ENCODE measurements at places on chromosomes 16 and 17.
A peak's percentile ranks its signal among the peaks of the same experiment; 100 is the strongest.

DNA sequence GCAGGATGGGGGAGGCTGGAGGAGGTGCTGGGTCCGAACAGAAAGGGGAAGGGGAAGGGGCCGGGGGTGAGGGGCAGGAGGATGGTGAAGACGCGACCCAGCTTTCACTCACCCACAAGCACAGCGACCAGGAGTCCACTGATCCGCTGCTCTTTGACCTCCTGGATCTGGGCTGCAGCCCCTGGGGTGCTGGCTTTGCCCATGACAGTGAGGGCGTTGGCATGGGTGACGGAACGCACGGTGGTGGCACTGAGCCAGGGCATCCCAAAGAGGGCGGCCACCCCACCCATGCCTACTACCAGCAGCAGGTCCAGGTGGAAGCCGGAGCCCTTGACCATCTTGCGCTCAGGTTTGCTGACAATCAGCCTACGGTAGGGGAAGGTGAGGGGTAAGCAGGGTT lies 14.9 kb downstream of the SLC4A1 start:
- no peak for DNase-seq

DNA sequence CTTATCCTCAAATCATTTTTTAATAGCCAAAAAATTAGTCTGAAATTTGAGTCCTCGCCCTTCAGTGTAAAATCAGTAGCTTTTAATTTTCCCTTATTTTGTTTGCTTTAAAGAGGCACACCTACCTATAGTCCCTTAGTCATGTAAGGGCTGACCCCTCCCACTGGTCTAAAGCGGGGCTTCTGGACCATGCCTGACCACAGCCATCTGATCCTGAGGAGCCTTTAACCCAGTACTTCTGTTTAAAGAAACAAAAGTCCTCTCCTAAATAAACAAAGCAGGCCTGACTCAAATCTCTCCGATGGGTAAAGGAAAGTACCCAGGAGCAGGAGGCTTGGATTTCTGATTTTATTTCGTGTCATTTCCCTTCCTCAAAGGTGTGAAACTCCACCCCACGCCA lies 92.0 kb upstream of the CCL2 start:
- no peak for DNase-seq

- no peak for DNase-seq
Observed at GRCh38 chr17:31015639-31016038, 44.8 kb downstream of the RNF135 start.

DNA sequence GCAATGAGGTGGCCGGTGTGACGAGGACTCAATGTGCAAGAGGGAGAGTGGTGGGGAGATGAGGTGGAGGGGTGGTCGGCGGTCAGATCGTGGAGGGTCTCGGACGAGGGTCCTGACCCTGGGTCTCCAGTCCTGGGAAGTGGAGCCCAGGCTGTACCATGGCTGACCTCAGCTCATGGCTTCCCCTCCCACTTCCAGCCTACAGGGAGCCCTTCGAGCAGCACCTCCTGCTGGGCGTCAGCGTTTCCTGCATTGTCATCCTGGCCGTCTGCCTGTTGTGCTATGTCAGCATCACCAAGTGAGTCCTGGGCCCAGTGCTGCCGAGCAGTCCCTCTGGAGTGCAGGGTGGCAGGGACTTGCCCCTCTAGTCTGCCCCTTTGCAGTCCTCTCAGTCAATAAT lies 41.8 kb downstream of the IL4R start:
- peak; percentile 58 for DNase-seq

DNA sequence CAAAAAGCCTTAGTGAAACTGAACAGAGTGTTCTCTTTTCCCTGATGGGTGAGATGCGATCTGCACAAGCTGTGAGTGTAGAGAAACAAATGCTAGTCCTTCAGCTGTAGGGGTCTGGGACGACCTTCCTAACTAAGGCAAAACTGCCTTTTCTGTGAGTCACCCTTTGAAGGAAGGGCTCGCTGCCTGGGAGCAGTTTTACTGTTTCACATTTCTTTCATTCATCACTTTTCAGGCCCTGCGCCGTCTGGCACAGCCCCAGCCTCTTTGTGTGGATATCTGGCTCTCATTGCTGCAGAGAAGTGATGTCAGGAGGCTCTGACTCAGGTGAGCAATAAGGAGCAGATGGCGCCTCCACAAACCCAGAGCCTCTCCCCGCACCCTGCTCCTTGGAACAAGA lies 57.4 kb downstream of the HS3ST3A1 start:
- DNase-seq: no peak

DNA sequence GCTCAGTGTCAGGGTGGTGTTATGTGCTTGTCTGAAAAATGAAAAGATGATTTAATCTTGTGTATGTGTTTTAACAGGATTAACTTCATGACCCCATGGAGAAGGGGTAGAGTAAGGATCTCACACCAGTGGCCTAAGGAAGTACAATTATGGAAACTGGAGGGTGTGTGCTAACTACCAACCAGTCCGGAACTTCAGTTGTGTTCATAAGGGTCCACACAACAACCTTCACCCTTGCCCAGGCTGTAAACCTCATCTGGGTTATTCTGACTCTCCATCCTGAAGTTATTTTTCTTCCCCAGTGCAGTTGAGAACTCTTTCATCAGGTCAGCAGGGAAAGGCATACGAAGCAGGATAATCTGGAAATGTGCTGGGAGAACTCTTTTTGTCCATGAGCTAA lies 158.9 kb downstream of the MAP2K6 start:
- no peak for DNase-seq

- DNase-seq: no peak
Observed at GRCh38 chr16:4373356-4373908, 1.8 kb downstream of the VASN start.

DNA sequence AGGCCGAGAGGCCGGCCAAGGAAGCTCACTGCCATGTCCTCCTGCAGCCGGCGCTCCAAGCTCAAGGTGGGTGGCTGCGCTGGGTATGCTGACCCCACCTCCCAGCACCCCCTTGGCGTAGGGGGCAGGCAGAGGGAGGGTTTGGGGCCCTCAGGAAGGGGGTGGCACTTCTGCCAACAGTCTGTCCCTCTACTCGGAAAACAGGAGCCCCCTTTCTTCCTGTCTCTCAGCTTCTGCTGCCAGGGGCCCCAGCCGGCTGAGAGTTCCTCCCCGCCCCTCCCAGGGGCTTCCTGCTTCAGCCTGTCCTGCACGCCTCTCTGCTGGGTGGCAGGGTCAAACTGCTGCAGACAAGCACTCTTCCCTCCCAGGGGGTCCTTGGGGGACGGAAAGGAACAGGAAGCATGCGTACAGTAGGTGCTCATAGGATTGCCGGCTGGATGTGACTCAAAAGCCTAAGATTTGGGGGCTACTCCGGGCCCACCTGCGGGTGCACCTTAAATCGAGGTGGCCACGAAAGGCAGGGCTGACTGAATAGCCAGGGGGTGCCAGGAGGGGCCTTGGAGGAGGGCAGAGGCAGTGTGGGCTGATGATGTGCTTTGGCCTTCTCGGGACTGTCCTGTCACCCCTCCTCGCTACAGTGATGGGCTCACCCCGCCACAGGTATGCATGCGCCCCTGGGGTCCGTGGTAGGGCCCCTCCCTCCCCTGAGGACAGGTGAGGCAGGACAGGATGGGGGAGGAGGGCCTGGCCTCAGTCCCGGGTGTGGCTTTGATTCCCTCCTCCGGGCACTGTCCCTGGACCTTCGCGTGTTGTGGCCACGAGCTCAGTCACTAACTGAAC lies 4.0 kb downstream of the CBX2 start:
- DNase-seq: peak; percentile 1

GRCh38 chr17:32673964-32674363 lies 187.2 kb downstream of the CDK5R1 start:
- no peak for DNase-seq

GRCh38 chr16:82649766-82650165 lies 23.0 kb downstream of the CDH13 start:
- DNase-seq: no peak

- DNase-seq: no peak
Observed at GRCh38 chr17:5050278-5050677, 15.1 kb upstream of the SLC52A1 start.

DNA sequence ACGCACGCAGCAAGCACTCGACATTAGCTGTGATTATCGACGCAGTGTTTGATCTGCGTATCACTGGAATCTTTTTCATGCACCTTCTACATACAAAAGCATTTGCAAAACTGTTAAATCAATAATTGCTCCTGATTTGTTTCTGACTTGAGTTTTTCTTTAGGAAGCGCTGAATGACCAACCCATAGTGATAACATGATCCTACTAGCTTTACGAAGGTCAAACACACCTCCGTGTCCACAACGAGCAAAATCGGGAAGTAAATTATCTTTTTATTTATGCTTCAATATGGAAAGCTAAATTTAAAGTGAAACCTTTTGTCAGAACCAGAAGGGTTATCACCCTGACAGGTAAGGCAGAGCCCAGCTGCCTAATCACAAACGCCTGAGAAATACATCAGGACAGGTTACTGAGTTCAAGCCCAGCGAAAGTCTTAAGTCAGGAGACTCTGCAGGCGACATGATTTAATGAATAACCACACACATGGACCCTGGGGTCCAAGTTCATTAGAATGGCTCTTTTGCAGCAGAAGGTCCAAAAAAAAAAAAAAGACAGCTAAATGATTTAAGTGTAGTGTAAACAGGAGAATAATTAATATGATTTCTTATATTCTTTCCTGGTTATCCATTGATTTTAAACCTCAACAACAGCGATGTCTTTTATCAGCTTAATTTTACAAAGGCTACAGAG lies 104.2 kb downstream of the ADCY9 start:
- DNase-seq: no peak

GRCh38 chr16:81863630-81864352 lies 84.7 kb downstream of the PLCG2 start:
- no peak for DNase-seq

GRCh38 chr17:1630662-1631061 lies 2.0 kb upstream of the SLC43A2 start:
- DNase-seq: no peak

DNA sequence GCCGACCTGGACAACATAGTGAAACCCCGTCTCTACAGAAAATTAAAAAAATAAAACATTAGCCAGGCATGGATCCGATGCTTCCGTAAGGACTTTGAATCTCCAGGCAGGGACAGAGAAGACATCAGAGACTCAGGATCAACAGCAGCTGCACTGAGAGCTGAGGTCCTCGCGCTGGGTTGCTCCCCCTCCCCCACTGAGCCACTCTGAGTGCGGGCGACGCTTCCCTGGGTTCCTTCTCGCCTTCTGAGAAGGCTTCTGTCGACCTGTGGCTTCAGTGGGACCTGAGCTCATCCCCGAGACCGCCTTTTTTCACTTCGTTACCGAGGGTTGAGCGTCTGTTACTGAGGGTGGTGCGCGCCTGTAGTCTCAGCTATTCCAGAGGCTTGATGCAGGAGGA lies 20.4 kb downstream of the ACTG1 start:
- no peak for DNase-seq

DNA sequence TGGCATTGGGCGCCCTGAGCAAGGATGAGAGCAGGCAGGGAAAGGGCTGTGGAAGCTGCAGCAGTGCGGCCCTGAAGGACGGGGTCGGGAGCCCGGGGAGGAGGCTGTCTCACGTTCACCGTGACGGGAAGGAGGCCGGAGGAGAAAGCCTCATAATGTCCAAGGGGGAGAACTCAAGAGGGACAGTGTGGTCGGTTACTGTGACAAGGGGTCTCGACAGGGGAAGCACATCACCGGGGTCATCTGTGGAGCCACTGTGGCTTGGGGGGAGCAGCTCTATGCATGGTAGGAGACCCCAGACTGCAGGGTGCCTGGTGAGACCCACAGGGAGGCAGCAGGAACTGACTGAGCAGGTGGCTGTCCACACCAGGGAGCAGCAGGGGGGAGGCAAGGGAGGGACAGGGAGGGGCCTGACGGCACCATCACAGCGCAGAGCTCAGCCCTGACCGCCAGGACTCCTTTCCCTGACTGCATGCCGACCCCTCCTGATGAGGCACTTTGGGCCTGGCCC lies 154.6 kb upstream of the CHMP6 start:
- no peak for DNase-seq

GRCh38 chr16:89375686-89376085 lies 114.7 kb downstream of the ANKRD11 start:
- DNase-seq: no peak

GRCh38 chr17:78117027-78117981 lies 11.3 kb downstream of the TMC6 start:
- no peak for DNase-seq

- peak; percentile 79 for DNase-seq
Observed at GRCh38 chr16:57041182-57042156, 50.9 kb upstream of the CPNE2 start.

GRCh38 chr16:67533024-67533560 lies 4.5 kb downstream of the RIPOR1 start:
- DNase-seq: no peak

- peak; percentile 67 for DNase-seq
Observed at GRCh38 chr17:40328386-40328766, 19.4 kb downstream of the RARA start.

GRCh38 chr17:37774504-37774903 lies 29.6 kb upstream of the HNF1B start:
- peak; percentile 42 for DNase-seq

GRCh38 chr17:49469831-49470810 lies 25.0 kb upstream of the NGFR start:
- no peak for DNase-seq

GRCh38 chr17:62653002-62653825 lies 25.7 kb downstream of the MRC2 start:
- peak; percentile 89 for DNase-seq

Data from NB4 (cell line).